Stimulated activated naive CD8-positive, alpha-beta T cell treated with anti-CD3 and anti-CD28 coated beads, Interleukin-15, Interleukin-2, amounts not matched to agents 100 U/mL and 50 U/mL, for 24 hours (primary cell): ENCODE measurements at places on chromosomes 2 and 18.

GRCh38 chr2:159186462-159186861, 100.0 kb downstream of the WDSUB1 start:
- no peak for DNase-seq

DNA sequence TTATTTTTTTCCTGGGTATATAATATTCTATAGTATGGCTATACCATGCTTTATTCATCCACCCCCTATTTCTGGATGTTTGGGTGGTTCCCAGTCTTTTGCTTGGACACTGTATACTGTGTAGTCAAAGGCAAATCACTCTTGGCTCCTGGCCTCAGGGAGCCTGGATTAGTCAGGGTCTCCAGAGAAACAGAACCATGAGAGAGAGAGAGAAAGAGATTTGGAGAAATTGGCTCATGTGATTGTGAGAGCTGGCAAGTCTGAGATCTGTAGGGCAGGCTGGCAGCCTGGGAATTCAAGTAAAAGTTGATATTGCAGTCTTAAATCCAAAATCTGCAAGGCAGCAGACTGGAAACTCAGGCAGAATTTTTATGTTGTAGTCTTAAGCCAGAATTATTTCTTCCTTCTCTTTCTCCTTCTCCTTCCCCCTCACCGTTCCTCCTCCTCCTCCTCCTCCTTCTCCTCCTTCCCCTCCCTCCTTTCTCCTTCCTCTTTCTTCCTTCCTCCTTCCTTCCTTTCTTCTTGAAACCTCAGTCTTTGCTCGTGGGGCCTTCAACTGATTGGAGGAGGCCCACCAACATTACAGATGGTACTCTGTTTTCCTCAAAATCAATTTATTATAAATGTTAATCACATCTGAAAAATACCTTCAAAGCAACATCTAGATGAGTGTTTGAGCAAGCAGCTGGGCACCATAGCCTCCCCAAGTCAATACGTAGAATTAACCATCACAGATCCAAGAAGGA, 33.0 kb downstream of the CTIF start:
- no peak for DNase-seq

DNA sequence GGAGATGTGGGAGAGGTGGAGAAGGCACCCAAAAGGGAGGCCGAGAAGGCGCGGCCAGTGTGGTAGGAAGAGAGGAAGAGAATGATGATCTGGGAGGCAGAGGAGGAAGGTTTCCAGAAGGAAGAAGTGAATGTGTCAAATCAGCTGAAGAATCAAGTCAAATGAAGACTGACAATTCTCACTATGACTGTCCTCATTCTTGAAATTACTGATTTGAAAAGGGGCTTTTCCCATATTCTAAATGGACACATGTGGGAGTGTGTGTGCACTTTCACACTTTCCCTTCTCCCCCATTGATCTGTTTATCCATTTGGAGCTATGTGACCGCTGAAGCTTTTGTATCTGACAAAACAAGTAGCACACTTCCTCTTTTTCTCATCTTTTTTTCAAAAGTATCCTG, 6.1 kb downstream of the AFF3 start:
- no peak for DNase-seq

DNA sequence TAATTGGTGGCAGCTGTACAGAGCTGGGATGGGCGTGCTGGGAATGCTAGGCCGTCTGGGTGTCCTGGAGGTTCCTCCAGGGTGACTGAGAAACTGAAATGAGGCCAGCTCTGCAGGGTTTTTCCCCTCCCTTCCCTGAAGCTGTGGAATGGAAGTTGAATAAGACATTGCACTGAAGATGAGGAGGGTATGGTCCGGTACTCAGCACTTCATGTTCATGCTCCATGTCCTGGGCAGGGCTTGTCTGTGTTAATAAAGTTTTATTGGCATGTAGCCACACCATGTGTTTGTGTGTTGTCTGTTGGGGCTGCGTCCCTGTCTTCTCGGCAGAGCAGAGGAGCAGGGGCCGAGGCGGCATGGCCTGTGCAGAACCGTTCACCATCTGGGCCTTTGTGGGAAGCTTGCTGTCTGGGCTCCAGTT, 154.0 kb downstream of the LDLRAD4 start:
- no peak for DNase-seq

DNA sequence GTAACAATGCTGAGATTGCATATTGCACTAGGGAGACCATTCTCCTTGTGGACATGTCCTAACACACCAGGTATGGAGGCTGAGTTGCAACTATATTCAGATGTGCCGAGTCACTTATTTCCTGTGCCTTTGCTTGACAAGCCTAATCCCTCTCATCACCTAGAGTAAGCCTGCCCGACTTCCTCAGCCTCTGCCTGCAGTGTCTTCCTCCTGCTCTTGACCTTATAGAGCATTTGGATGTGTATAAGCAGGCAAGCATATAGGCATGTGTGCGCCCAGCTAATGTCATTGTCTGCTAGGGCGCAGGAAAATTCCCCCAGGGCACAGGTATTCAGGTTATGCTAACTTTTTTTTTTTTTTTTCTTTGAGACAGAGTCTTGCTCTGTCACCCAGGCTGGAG, 316.9 kb downstream of the CDH2 start:
- no peak for DNase-seq

DNA sequence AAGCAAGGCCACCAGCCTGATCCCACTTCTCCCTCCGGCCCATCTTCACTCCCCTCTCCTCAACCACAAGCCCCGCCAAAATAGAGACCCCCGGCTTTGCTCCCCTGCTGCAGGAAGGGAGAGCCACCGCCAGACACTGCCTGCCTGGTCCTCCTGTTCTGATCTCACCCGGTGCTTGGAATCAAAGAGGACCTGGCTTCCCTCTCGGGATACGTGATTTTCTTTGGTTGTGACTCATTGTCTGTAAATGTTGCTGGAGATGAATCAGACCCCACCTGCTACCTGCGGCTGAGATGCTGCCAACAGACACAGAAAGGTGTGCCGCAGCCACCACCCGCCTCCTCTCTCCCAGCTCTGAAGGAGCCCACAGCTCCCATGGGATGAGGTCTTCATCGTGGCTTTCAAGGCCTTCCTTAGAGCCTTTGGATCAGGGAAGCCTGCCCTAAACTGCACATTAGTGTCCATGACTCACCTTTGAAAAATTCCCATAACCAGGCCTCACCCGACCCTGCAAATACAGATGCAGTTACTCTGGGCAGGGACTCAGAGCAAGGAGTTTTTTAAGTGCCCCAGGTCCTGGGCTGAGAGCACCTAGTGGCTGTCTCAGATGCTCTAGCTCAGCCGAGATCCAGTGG, 79.4 kb upstream of the ZNF532 start:
- no peak for DNase-seq

- peak; percentile 62 for DNase-seq
These were observed 48.0 kb upstream of the LPIN2 start for GRCh38 chr18:3060667-3061580.

- DNase-seq: no peak
These were observed 148.0 kb downstream of the HDAC4 start for GRCh38 chr2:239252801-239253200.

GRCh38 chr2:123500988-123501387, 524.1 kb upstream of the CNTNAP5 start:
- DNase-seq: no peak

- no peak for DNase-seq
These were observed 241.7 kb upstream of the FOSL2 start for GRCh38 chr2:28150994-28151393.

GRCh38 chr2:40544072-40544471, 92.2 kb upstream of the SLC8A1 start:
- no peak for DNase-seq

- no peak for DNase-seq
These were observed 9.6 kb upstream of the PELI1 start for GRCh38 chr2:64153811-64154210.

GRCh38 chr18:58542426-58543159, 86.3 kb downstream of the ALPK2 start:
- no peak for DNase-seq

GRCh38 chr2:165665614-165666013, 128.4 kb downstream of the GALNT3 start:
- no peak for DNase-seq

DNA sequence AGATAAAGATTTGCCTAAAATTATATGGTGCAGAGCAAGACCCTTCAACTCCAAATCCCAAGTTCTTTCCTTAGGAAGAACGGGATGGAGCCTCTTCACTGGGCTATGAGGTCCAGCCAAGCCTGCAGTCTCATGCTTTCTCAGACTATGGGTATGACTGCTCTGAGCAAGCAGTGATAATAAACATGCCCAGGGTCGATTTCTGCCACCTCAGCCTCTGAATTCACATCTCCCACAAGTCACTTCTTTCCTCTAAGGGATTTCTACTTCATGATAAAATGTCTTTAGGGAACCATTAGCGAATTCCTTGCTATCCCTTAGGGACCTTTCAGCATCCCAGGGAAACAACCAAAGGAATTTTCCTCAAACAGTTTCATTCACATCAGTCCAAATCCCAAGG, 94.8 kb downstream of the GFPT1 start:
- DNase-seq: no peak

DNA sequence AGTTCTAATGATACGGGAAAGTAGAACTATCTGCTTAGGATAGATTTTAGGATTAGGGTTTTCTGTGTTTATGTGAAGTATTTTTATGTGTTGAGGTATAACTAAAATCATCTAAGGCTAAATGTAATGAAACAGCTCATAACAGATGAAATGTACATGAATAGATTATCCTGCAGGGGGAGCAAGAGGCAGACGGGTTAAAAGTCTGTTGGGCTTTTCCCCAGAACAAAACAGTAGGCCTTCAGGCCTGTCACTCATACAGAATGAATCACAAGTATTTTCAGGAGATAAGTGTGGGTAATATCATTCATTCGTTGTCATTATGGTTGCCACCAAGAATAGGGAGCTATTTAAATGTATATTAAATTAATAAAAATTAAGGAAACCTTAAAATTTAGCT, 107.9 kb upstream of the IL1R2 start:
- peak; percentile 27 for DNase-seq

DNA sequence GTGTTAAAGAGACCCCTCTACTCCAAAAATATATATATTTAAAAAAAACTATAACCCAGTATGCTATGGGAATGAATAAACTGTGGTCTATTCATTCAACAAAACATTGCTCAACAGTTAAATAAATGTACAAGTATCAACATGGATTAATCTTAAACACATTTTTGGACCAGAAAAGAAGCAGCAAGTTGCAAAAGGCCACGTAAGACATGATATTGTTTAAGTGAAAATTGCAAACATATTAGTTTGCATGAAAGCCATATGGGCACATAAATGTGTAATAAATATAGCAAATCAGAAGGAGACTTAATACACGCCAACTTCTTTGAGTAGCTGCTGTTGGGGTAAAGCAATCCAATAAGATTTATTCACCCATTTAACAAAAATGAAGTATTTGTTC, 321.5 kb downstream of the FBXO15 start:
- no peak for DNase-seq

DNA sequence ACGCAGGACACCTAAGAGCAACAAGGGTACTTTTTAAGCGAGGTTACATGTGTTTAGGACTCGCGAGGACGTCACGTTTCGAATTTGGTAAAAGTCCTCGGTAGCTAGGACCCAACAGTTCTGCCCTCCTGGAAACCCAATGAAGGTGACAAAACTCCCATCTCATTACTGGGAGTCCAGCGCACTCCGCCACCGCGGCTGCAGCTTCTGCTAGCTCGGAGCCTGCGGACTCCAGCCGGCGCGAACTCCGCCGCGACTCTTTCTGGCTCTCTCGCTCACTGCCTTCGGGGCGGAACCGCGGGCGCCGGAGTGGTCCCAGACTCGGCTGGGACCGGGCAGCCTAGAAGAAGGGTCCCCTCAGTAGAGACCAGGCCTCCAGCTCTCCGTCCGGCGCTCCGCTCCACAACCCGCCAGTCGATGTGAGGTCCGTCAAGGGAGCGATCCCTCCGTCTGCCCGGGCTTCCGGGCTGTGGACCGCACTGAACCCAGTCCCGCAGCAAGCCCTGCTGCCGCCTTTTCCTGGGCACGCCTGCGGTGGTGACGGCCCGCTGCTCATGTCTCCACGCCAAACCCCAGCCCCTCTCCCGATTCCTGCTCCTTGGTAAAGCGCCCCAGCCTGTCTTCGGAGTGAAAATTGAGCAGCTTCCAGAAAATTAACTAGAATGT, 3.0 kb upstream of the OSR1 start:
- no peak for DNase-seq

GRCh38 chr2:67237288-67237687, 159.8 kb upstream of the ETAA1 start:
- no peak for DNase-seq

- no peak for DNase-seq
These were observed 344.4 kb upstream of the SLC39A10 start for GRCh38 chr2:195312662-195313061.

- no peak for DNase-seq
These were observed 13.6 kb downstream of the LYPD1 start for GRCh38 chr2:132656266-132656975.

GRCh38 chr2:196176142-196176738, 4.9 kb upstream of the STK17B start:
- DNase-seq: peak; percentile 82

GRCh38 chr2:11771971-11772615, 25.7 kb downstream of the LPIN1 start:
- no peak for DNase-seq

DNA sequence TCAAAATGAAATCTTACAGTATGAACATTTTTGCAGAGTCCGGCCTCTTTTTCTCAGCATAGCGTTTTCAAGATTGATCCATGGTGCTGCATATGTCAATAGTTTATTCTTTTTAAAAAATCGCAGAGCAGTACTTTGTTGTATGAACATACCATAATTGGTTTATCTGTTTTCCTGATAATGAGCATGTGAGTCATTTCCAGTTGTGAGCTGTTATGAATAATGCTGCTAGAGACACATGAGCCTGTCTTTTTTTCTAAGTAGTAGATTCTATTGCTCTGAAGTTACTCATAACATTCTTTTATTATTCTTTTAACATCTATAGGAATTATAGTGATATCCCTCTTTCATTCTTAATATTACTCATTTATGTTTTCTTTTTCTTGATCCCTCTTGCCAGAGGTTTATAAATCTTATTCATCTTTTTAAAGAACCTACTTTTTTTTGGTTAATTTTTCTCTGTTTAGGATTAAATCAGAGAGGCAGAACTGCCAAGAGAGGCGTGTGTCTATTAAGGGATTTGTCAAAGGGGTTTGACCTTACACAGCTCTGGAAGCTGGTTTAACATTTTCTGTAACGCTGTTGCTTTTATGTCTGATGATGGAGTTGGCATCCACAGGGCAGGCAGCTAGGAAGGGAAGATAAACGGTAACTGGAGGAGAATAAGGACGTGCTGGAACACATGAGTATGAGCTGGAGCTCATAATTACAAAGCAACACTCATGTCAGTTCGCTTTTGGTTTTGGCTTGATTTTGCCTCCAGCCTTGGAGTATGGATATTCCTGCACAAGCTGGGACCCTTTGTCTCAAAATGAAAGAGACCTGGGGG, 47.4 kb downstream of the MGAT5 start:
- no peak for DNase-seq

GRCh38 chr2:205835251-205835791, 153.0 kb downstream of the NRP2 start:
- no peak for DNase-seq

DNA sequence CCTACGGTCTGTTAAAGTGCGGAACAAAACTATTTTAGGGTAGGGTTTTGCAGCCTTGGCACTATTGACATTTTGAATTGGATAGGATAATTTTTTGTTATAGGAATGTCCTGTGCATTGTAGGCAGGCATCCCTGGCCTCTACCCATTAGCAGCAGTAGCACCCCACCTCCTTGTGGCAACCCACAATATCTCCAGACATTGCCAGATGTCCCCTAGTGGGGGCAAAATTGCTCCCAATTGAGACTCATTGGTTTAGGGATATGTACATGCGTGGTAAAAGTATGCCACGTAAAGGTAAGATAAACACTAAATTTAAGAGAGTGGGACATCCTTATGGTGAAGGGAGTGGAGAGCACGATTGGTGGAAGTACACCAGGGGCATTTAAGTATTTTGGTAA, 4.6 kb downstream of the MIB1 start:
- DNase-seq: no peak

- no peak for DNase-seq
These were observed 75.9 kb downstream of the DNMT3A start for GRCh38 chr2:25265802-25266201.
